ENCODE measurements at places on chromosomes 7 and 10.

DNA sequence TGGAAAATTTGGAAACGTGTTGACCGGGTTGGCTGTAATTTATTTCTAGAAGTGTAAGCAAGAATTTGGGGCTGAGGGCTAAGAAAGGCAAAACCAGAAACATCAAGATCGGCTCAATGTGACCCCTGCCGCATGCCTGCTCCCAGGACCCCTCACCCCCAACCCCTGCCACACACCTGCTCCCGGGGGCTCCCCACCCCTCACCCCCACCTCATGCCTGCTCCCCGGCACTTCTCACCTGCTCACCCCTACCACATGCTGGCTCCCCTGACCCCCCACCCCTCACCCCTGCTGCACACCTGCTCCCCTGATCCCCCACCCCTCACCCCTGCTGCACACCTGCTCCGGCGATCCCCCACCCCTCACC lies 19.0 kb upstream of the CFAP46 start:
- no peak for DNase-seq

GRCh38 chr10:11245095-11245479 lies 227.4 kb downstream of the CELF2 start:
- no peak for DNase-seq

DNA sequence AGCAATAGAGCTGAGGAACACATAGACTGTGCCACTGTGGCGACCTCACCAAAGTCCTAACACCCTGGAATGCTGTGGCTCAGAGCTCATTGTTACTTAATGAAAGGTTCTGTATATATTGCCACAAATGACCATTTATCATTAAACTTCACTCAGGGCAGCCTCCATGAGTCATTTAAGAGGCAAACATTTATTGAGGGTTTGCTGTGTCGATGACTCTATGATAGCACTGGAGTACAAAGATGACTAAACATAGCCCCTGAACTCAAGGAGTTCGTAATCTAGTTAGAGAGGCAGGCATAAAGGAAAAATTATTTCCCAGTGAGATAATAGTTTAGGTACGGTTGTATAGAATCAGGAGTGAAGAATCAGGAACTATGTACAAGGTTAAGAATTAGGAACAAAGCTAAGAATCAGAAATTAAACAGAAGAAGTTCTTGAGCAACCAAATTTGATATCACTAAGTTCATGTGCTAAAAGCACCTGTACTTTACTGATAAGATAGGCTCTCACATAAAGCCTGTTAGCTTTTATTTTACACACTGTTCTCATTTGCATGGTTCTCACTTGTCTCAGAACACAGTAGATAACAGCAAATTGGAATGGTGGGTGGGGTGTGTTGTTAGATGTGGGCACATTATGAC lies 7.9 kb downstream of the ENTPD7 start:
- peak; percentile 90 for DNase-seq

GRCh38 chr7:121689749-121690148 lies 183.2 kb upstream of the PTPRZ1 start:
- DNase-seq = no peak

DNA sequence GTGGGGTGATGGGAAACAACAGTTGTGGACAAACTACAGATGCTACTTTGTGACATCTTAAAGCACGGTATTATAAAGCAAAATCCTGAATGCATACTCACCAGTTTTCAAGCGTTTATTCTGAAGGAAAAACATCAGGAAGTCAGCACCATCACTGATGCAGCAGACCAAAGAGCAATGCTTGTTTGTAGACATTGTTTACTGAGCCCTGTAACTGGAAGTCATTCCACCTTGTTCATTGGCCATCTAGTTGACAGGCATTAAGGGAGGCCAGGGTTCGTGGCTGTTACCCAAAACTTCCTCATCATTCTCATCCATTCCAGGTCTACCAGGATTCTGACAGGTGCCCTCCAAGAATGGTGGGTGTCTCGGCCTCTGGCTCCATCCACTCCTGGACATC lies 55.3 kb upstream of the FAM204A start:
- no peak for DNase-seq

DNA sequence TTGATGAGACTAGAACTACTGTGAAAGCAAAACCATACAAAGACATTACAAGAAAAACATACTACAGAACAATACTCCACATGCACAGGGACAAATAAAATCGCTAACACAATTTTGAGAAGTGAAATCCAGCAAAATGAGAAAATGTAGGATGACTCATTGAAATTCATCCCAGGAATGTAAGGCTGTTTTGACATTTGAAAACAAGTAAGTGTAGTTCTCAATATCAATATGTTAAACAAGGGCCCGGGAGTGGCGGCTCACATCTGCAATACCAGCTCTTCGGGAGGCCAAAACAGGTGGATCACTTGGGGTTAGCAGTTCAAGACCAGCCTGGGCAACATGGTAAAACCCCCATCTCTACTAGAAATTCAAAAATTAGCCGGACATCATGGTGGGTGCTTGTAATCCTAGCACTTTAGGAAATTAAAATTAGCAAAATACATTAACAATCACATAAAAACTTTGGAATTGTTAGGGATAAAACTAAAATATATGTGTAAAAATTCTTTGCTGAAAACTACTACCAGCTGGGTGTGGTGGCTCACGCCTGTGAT lies 113.7 kb upstream of the ADARB2 start:
- no peak for DNase-seq

GRCh38 chr7:39987641-39988347 lies 37.7 kb downstream of the CDK13 start:
- DNase-seq = no peak

Data from HFFc6 (cell line).